ENCODE measurements at places on chromosomes 13 and 19.

- no peak for DNase-seq
Observed at GRCh38 chr19:13037731-13038130, 42.5 kb downstream of the NFIX start.

DNA sequence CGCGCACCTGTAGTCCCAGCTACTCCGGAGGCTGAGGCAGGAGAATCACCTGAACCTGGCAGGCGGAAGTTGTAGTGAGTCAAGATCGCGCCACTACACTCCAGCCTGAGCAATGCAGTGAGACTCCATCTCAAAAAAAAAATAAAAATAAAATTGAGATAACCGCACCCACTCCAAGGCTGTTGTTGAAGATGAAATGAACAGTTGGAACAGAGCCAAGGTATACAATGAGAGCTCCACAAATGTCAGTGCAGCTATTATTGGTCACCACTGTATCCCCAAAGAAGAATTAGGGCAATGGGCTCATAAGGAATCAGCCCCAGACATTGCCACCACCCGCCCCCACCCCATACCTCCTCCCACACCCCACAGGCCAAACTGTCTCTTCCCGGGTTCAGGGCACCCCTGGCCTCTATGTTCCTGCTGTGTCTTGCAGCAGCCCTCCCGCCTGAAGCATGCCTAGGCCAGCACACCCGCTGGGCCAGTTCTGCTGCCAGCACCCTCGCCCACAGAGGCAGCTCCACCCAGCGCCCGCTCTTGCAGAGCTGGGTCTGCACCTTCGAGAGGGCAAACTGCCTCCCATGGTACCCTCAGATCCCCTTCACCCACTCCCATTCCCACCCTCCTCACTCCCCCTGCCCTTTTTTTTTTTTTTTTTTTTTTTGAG, 3.5 kb upstream of the S1PR5 start:
- no peak for DNase-seq

- DNase-seq, result no peak
Observed at GRCh38 chr19:49085868-49086232, 599 bp downstream of the SNRNP70 start.

DNA sequence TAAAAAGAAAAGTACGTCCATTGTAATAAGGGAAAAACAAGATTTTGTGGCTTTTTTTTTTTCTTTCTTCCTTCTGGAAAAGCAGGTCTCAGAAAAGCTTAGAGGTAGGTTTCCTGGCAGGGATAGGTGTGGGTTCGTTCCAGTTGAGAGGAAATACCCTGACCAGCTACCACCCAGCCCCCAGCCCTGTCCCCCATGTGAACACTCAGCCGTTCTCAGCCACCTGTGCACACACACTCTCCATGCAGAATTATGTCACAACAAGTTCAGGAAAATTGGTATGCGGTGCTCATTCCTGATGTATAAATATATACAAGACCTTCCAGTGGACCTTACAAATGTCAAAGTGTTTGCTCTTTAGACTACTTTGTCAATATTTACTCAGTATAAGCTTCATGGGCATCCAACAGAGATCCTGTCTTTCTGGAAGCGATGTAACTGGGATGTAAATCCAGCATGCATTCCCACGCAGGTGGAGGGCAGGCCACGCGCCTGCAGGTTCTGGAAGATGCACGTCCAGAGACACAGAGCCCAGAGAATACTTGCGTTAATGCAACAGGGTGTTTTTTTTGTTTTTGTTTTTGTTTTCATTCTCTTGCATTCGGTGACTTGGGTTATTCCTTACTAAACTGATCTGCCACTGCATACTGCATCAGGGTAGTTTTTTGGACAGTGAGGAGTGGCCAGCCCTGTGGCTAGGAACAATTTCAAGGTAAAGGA, 68.8 kb downstream of the TSHZ3 start:
- no peak for DNase-seq
